ENCODE measurements at places on chromosomes 1 and 21.

DNA sequence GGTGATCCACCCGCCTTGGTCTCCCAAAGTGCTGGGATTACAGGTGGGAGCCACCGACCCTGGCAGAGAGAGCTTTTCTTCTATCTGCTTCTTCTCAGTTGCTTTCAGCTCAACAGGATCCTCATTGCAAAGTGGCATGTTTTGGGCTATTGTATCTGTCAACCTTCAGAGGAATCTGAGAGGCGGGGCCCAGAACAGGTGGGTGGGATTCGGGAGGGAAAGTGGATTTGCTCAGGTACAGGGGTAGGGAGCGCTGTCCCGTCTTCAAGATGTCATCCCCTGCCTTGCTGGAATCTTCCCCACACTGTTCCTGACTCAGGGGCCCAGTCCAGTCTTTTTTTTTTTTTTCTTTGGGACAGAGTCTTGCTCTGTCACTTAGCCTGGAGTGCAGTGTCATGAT is 26.9 kb upstream of the RCC2 start:
- no peak for DNase-seq

DNA sequence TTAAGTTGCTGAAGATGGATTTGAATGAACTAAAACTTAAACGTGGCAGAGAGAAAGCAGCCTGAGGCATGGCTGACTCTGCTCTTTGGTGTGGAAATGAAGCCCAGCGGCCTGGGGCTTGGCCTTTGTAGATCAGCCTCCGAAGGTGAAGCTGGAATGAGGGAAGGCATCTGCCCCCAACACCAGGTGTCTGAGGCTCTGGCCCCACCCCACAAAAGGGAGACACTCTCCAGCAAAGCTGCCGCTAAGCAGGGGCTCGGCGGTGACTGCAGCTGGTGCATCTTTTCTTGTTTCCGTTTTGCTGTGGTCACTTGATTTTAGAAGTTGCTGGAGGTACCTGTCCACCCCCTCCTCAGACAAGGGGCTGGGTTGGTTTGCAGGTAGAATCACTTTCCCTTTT is 38.2 kb upstream of the NID1 start:
- no peak for DNase-seq

- no peak for DNase-seq
These were observed 11.2 kb downstream of the SPATA46 start for GRCh38 chr1:162365284-162366020.

DNA sequence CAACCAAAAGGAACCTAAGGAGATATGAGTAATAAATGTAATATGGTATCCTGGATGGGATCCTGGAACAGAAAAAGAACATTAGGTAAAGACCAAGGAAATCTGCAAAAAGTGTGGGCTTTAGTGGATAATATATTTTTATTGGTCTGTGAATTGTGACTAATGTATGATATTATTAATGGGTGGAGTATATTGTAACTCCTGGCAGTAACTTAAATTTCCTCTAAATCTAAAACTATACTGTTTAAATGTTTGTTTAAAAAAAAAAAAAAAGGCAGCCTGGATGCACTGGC is 68.4 kb downstream of the LRRC8D start:
- no peak for DNase-seq

- DNase-seq: no peak
These were observed 34.0 kb upstream of the MAGOH start for GRCh38 chr1:53272349-53272748.

- DNase-seq: no peak
These were observed 78.4 kb downstream of the CD58 start for GRCh38 chr1:116492358-116492811.

DNA sequence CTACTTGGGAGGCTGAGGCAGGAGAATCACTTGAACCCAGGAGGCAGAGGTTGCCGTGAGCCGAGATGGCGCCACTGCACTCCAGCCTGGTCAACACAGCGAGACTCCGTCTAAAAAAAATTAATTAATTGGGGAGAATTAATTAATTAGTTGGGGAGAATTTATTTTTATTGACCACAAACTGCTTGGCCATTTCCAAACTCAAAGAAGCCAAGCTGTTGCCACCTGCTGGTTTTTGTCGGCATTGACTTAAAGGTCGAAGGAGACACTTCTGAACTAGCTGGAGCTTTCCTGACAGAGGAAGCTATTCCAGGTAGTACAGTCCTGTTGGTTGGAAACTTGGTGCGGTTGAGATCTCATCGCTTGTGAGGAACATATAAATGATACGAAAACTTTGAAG is 13.1 kb downstream of the MAP1LC3C start:
- peak; percentile 39 for DNase-seq

DNA sequence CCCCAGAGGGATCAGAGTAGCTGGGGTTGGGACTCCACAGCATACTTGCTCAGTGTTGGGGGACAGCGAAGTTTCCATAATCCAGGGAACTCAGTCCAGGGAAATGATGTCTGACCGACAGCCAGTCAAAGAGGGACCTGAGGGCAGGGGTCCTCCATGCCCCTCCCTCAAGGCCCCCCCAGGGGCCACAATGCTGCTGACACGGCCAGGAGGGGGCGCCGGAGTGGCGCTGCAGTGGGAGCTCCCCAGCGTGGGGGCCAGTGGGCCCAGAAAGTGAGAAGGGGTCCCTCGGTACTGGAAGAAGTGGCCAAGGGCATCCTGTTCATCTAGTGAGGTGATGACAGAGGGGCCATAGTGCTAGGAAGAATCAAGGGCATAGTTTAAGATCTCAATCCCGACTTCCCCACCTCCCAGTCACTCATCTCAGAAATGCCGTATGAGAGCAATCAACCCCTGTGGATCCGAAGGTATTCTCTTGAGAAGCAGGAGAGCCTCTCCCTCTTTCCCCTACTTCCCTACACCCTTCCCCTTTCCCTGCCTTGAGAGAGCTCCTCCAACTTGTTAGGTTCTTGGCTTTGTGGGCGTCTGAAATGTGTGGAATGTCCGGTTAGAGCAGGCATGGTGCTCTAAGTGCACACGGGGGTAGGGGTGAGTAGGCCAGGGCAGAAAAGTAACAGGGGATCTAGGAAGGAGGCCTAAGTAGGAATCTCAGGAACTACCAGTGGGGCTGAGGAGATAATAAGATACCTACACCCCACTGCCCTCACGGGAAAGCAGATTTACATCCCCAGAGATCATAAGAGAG is 4.1 kb downstream of the NUDT17 start:
- DNase-seq: no peak

GRCh38 chr1:241464985-241465384 is 54.6 kb downstream of the FH start:
- no peak for DNase-seq

GRCh38 chr1:248288391-248288790 is 10.6 kb upstream of the OR2T33 start:
- no peak for DNase-seq

GRCh38 chr1:83967336-83967735 is 31.6 kb downstream of the TTLL7 start:
- no peak for DNase-seq

DNA sequence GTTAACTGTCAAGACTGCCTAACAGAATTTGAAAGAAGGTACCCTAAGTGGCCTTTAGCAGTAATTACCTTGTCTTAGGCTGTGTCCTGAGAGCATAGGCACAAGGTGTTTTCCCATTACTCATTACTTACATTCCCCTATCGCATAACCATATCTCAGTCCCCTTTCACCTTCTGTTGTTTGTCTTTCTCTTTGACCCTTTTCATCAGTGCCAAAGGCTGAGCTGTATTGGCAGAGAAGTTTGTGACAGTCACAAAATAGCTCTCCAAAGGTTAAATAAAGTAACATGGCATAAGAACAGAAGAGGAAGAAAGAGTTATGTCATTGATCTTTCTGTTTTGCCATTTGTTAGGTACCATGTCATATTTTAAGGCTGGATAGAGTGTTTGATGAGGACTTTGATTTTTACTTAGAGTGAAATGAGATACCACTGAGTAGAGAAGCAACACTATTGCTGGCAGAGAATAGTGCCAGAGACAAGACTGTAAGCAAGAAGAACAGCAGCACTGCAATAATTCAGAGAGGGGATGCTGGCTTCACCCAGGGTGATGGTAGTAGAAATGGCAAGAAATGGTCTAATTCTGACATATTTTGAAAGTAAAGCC is 497.8 kb downstream of the TTLL7 start:
- DNase-seq: no peak

GRCh38 chr1:22090867-22091266 is 38.4 kb downstream of the CDC42 start:
- DNase-seq: no peak

DNA sequence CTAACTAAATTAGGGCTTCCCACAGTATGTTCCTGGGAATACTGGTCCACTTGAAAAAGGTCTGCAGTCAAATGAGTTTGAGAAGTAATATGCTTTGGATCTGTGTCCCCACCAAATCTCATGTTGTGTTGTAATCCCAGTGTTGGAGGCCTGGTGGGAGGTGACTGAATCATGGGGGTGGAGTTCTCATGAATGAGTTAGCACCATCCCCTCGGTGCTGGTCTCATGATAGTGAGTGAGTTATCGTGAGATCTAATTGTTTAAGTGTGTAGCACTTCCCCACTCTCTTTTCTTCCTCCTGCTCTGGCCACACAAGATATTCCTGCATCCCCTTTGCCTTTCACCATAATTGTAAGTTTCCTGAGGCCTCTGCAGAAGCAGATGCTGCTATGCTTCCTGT is 16.9 kb upstream of the DMRTB1 start:
- no peak for DNase-seq

- no peak for DNase-seq
These were observed 7.9 kb upstream of the MATN1 start for GRCh38 chr1:30731109-30731805.

DNA sequence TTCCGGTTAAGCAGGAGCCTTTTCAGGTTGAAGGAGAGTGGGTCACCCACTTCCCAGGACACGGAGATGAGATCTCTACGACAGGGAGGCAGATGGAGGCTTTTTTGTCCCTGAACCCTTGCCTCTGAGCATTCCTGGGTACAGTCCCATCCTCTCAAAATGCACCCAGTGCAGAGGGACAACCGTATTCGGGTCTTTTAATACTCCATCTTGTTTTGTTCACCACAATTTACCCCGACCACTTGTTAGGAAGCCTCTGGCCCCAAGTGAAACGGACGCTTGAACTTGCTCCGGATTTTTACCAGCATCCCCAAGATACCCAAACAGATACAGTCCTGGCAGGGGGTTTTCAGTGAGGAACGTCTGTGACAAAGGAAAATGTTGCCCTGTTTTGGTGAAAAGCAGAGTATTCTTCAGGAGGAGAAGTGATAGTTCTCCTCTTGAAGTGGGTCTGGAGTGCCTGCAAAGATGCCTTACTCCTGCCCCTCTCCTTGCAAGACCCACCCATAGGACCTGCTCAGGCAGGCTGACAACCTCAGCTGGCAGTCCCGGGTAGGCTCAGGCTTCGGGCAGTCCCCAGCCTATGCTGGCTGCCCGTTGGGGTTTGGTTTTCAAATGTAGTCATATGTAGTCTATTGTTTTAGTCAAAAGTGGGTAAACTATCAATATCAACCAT is 669 bp upstream of the ARL8A start:
- DNase-seq: no peak

GRCh38 chr21:25643486-25643885 is 4.4 kb downstream of the JAM2 start:
- DNase-seq: no peak

GRCh38 chr1:85453640-85454194 is 11.2 kb downstream of the DDAH1 start:
- DNase-seq: no peak

DNA sequence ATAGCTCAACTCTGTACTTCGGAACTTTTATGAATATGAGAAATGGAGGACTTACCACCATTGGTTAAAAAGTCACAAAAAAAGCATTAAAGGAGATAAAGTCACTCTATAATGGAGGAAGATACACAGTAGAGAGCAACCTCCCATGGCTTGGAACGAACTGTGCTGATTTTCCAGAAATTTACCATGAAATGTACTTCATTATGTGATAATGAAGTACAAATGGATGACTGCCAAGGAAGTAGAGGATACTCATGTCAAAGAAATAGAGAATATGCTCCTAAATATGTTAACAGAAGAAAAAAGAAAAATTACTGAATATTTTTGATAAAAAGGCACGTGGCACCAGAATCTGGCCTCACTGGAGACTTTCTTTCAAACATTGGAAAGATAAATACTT is 23.6 kb upstream of the PLA2G2E start:
- DNase-seq: no peak

DNA sequence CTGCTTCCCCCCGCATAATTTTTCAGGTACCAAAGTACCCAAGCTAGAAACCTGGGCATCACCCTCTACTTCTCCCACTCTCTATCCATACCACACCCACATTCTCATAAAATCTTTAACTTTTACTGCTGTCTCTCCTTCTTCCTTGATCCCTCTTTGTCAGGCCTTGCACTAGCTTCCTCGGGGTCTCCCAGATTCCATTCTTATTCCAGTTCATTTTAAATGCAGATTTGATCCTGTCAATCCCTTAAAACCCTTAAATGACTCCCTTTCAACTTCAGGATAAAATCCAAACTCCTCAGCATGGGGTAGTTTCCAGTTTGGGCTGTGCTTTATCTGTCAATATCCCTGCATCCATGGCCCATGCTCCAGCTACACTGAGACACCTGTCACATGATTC is 343.5 kb downstream of the PBX1 start:
- DNase-seq: no peak

GRCh38 chr21:44918107-44918470 is 2.6 kb downstream of the ITGB2 start:
- DNase-seq: no peak

DNA sequence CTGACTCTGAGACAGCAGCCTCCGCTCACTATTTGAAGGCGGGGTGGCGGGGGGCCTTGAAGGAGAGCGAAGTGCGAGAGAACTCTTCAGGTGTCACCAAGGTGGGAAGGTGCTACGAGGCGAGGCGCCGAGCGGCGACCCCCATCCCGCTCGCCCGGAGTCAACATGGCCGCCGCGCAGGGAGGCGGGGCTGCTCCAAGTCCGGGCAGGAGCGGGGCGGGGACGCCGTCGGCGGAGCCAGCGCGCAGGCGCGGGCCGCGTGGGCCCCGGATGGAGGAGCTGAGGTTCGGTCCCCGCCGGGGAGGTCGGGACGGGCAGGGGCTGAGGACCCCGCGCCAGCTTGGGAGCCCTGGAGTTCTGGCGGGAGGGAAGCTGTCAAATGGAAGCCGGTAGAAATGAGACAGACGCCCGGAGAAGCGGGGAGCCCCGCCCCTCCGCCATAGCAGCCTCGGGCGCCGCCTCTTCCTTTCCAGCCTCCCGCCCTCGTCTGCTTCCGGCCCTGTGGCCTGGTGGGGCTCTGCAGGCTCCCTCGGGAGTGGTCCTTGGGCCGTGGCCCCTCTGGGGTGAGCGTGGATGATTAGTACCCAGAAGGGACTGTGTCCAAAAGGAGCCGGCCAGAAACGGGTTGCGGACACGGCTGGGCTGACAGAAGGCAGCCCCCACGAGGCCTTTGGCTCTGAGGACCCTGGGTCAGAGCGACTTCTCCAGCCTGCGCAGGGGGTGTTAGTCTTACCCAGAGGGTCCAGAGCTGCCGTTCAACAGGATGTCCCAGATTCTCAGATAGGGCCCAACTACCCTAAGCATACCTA is at the start of gene PIGV:
TSS of gene PIGV (plus strand) at position 245 of the 809 bp plus-strand sequence. CDS start 2,866 bp downstream, outside the sequence.
- peak; percentile 90 for DNase-seq

DNA sequence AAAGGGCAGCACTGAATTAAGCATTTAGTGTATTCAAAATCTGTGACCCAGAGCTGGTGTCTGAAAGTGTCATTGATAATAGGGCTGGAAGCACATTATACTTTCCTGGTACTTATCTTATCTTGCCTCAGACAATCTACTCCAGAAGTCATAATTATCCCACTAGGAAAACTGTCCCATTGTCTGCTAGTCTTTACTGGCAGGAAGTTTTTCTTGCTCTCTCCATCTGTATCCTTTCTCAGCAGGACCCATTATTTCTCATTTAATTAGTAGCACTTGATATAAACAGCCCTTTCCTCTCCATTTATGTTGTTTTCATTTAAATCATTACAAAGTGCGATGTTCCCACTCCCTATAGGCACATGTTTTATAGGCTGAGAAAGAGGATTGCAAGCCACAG is 36.5 kb upstream of the BARHL2 start:
- DNase-seq: no peak

Data from OCI-LY7 (cell line).